ENCODE measurements at places on chromosomes 1 and 21.

GRCh38 chr1:222339376-222339947 is 208.4 kb downstream of the HHIPL2 start:
- DNase-seq = no peak

DNA sequence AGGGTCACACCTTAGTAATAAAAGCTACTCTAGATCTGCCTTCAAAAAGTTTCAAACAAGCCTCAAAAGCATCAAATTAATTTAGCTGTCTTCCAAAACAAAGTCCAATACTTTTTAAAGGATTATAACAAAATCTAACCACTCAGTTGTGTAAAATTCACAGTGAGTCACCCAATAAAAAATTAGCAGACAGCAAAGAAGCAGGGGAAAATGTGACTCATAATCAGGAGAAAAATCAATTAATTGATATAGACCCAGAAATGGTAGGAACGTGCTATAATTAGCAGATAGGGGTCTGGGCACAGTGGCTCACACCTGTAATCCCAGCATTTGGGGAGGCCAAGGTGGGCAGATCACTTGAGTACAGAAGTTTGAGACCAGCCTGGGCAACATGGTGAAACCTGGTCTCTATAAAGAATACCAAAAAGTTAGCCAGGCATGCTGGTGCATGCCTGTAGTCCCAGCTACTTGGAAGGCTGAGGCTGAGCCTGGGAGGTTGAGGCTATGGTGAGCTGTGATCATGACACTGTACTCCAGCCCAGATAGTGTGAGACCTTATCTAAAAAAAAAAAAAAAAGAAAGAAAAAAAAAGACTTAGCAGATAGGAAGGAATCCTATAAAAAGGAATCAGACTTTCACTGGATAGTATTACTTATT is 8.1 kb upstream of the MYOG start:
- no peak for DNase-seq

DNA sequence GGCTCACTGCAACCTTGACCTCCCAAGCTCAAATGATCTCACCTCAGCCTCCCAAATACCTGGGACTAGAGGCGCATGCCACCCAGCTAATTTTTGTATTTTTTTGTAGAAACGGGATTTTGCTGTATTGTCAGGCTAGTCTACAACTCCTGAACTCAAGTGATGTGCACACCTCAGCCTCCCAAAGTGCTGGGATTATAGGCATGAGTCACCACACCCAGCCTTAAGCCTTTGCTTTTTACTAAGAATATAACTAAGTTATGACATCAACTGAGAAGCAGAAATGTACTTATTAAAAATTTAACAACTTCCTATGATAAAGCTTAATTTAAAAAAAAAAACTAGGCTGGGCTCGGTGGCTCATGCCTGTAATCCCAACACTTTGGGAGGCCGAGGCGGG is 8.9 kb upstream of the LSS start:
- peak; percentile 26 for DNase-seq

- no peak for DNase-seq
These were observed 182.3 kb downstream of the C1orf21 start for GRCh38 chr1:184569106-184569505.

GRCh38 chr1:218869276-218869675 is 304.4 kb upstream of the LYPLAL1 start:
- DNase-seq = peak; percentile 59

DNA sequence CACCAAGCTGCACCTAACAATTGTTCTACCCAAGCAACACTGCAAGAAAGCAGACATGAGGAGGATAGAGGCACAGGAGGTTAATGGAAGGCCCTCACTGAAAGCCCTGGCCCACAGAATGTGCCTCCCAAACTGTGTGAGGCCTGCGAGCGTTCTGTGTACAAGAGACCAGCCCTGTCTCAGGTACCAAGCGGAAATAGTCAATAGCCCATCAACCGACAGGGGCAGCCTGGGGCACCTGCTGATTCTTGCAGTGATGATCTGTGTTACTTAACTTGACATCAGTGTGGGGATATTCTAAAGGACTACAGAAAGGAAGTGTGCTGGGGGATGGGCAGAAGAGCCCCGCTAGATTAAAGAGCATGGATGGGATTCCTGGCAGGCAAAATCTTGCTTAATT is 392.4 kb downstream of the KCNH1 start:
- DNase-seq = no peak

GRCh38 chr1:7267493-7267892 is 482.2 kb downstream of the CAMTA1 start:
- DNase-seq = peak; percentile 43

- DNase-seq = no peak
These were observed 411.4 kb upstream of the DEPDC1 start for GRCh38 chr1:68908316-68908715.

GRCh38 chr1:89312572-89312971 is 39.9 kb upstream of the GBP5 start:
- no peak for DNase-seq

GRCh38 chr1:65691152-65691900 is 101.4 kb upstream of the PDE4B start:
- no peak for DNase-seq

DNA sequence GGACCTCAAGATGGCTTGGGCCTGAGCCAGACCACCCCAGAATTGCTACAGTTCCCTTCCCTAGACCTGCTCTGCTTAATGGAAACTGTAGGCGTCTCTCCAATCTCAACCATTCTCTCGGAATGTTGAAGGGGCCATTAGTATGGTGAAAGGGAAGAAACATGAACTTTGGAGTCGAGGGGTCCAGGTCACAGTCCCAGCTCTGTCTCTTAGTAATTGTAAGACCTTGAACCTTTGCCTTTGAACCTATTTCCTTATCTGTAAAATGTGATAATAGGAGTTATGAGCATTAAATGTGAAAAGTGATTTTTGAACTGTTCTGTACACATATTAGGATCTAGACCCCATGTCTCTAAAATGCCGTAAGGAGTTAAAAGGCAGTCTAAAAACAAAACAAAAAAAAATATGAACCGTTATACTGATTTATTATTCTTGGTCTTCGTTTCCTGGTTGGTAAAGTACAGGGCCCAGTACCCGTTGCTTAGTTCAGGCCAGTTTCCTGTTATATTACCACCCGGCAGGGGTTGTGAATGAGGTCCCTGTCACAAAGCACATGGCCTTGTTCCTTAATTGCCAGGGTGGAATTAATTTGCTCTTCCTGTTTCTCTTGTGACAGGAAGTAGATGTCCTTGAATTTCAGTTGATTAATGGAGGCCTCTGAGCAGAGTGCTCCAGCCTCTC is 42.3 kb downstream of the TCEANC2 start:
- no peak for DNase-seq

GRCh38 chr1:240134596-240134995 is 42.9 kb downstream of the FMN2 start:
- no peak for DNase-seq

- DNase-seq = no peak
These were observed 479.9 kb upstream of the PLXNA2 start for GRCh38 chr1:208724079-208724478.

DNA sequence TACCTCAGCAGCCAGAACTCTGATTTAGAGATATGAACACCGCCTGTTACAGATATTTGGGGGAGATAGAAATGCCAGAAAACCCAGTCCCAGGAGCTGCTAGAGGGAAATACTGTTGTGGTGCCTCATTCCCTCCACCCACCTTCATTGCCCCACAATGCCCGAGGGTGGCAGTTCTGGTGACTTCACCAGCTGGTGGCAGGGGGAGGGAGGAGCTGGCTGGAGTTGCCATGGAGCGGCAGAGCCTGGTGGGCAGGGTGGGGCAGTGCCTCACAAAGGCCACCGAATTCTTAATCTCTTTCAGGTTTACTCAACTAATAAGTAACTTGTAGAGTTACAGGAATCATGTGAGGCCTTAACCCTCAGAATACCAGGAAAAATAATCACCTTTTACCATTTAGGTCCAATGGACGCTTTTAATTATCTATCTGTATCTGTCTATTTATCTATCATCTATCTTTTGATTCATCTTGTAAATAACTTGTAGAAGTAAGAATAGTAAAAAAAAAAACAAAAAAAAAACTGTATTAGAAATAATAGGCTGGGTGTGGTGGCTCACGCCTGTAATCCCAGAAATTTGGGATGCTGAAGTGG is 11.7 kb upstream of the S100A11 start:
- no peak for DNase-seq

- DNase-seq = peak; percentile 27
These were observed 52.8 kb downstream of the EDEM3 start for GRCh38 chr1:184701816-184702215.

- DNase-seq = no peak
These were observed 13.1 kb downstream of the TRIM62 start for GRCh38 chr1:33168556-33169289.

- DNase-seq = peak; percentile 24
These were observed 1.4 kb downstream of the PPP2R5A start for GRCh38 chr1:212286556-212287131.

- no peak for DNase-seq
These were observed 107.7 kb upstream of the PLXNA2 start for GRCh38 chr1:208351838-208352237.

DNA sequence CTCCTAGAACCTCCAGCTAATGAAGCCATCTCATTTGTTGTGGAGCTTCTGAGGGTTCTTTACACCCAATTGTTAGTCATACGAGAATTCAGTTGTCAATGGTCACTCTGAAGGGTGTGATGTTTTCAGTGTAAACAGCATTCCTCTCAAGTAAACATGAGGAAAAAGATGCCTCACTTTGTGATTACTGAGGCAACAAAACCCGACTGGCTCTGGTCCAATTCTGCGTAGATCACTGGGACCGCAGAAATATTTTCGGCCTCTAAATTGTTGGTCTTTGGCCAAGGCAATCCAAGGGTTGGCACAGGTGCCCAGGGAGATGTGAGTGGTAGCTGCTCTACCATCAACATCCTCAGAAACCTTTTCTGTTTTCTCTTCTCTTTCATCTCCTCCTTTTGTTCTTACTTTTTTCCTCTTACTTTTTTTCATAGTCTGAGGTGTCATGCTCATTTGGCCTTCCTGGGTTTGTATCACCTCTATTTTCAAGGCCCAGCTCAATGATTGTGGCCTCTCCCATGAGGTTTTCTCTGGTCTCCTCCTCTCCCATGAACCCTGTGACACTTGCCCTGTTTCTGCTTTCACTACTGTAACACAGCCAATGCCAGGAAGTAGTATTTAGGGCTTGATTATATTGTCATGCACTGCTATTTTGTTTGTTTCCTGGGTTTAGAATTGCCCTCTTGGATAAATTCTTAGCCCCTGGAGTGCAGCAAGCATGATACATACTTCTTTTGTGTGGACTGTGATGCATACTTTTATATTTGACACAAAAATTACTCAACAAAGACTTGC is 221.9 kb downstream of the TNR start:
- no peak for DNase-seq

DNA sequence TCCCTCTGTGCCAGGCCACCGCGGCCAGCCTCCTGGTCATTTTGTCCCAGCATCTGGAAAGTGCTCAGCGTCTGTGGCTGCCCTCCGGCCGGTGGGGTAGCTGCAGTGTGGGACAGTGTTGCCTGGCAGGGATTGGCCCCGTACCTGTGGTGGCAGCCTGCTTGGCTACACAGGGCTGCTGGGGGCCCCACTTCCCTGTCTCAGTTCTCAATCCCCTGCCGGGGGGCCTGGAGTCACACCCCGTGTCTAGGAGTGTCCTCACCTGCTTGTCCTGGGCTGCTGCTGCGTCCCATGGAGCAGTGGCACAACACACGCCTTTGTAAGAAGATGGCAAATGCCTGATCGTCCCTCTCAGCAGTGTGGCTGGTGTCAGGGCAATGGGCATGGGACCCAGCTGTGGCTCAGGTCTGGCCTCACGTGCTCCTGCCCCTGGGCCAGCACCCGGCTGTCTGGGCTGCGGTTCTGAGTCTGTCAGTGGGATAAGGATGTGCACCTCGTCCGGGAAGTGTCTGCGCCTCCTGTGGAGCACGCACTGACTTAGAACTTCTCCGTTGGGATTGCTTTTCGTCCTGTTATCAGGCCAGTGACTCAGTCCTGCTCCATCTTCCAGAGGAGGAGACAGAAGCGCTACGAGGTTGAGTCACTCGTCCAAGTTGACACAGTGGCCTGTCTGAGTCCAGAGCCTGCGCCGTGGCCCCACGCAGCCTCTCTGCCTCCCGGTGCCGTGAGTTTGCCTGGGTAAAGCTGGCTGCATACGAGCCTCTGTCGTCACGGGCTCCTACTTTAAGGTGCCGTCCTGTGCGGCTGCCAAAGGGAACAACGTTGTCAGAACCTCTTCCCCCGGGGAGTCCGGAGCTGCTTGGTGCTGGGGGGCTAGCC is 41.0 kb downstream of the CRYAA start:
- DNase-seq = peak; percentile 29

- DNase-seq = no peak
These were observed 477.6 kb upstream of the DEPDC1 start for GRCh38 chr1:68974447-68974846.

GRCh38 chr1:40197656-40198055 is 36.5 kb downstream of the RLF start:
- DNase-seq = no peak

- DNase-seq = peak; percentile 71
These were observed 26.4 kb upstream of the LRRC8D start for GRCh38 chr1:89794406-89794805.

DNA sequence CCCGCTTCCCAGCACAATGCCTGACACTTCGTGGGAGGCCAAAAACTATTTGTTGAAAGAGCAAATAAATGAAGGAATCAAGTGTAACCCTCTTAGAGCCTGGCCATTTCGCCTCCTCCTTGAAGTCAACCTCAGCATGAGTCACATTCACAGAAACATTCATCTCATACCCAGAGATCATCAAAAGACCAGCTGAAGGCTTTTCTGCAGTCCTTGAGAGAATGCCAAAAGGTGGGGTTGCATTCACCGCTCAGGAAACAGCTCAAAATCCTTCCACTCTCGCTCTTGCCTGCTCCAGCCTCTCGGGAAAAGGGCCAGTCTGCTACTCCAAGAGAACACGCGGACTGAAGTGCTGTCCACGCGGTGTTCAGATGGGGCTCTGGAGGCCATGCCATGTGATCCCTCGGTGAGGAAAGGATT is 90.0 kb downstream of the VWA5B1 start:
- DNase-seq = peak; percentile 88

GRCh38 chr1:209850342-209850979 is 22.7 kb downstream of the UTP25 start:
- peak; percentile 87 for DNase-seq

- DNase-seq = no peak
These were observed 26.2 kb downstream of the SLC44A3 start for GRCh38 chr1:94846308-94846707.

- no peak for DNase-seq
These were observed 1.8 kb downstream of the NHLH2 start for GRCh38 chr1:115839029-115839678.

DNA sequence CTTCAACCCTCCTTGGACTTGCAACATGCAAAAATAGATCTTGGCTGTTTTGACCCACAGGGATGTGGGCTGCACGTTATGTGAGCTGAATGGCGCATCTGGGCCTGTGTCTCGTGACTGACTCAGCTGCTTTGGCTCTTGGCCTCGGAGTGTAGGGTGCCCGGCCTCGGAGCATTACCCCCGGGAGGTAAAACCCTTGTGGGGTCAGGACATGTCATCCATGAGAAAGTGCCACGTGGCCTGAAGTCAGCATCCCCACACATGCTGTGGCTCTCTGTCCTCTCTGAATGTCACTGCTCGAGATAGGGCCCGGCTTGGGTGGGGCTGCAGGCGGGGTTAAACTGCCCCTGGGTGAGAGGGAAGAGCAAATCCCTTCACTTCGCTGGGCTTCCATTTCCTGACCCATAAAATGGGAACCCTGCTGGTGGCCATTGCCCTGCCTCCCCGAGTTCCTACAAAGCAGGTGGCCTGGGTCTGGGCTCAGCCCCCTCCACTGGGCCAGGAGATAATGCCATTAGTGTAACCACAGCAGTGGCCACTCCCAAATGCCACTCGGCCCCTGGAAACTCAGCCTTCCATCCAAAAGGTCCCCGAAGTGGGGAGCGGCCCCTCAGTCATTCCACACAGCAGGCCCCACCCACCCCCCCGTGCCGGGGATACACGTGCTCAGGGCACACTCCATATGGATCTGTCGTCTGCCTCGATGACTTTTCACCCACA is 22.8 kb upstream of the TSPEAR start:
- no peak for DNase-seq

Measured in iris pigment epithelial cell (primary cell).